ENCODE measurements at places on chromosomes 6 and 20. TPM values are rescaled to one million over a fixed set of nuclear protein-coding genes. Genes with fewer than 3 reads are reported as not detected.
A peak's percentile ranks its signal among the peaks of the same experiment; 100 is the strongest.

GRCh38 chr6:30670760-30671527 is 1.9 kb downstream of the DHX16 start:
- peak; percentile 44 for DNase-seq

GRCh38 chr6:26571592-26572296 is 25.0 kb upstream of the ABT1 start:
- DNase-seq: peak; percentile 66

GRCh38 chr6:149423964-149424440 is 23.9 kb downstream of the SUMO4 start:
- no peak for DNase-seq

- DNase-seq: no peak
Observed at GRCh38 chr6:122484760-122485159, 13.2 kb upstream of the SERINC1 start.

The PPP1R14C gene
- 2.5 TPM for total RNA-seq
